ENCODE measurements at places on chromosomes 6 and 20.

DNA sequence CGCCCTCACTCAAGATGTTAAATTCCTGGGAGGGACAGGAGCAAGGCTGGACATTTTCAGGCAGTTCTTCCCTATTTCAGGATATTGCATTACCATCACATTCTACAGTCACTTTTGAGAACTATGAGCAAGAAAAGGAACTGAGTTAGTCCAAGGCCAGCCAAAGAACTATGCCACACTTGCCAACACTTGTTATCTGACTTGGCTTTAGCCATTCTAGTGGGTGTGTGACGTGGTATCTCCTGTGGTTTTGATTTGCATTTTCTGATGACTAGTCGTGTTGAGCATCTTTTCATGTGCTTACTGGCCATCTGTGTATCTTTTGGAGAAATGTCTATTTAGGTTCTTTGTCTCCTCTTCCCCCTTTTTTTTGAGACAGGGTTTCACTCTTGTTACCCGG lies 12.0 kb downstream of the XRN2 start:
- no peak for DNase-seq

DNA sequence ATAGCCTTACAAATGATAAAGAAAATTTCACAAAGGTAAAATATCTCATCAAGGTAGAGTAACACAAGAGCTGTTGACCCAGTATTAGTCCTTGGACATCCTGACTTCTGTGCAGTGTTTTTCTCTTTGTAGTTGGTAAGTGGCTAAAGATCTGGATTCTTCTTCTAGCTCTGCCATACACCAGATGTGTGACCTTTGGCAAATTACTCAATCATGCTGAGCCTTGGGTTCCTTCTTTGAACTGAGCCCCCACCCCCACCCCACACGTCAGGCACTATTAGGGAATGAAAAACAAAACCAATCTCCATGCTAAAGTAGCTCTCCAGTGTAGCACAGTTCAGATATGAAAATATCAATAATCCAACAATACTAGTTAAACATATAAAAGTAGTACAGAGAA lies 15.1 kb upstream of the TRIM39 start:
- DNase-seq = no peak

- no peak for DNase-seq
These were observed 801 bp downstream of the CCDC28A start for GRCh38 chr6:138774370-138774769.

- no peak for DNase-seq
These were observed 12.5 kb downstream of the SIRT5 start for GRCh38 chr6:13586603-13587542.

DNA sequence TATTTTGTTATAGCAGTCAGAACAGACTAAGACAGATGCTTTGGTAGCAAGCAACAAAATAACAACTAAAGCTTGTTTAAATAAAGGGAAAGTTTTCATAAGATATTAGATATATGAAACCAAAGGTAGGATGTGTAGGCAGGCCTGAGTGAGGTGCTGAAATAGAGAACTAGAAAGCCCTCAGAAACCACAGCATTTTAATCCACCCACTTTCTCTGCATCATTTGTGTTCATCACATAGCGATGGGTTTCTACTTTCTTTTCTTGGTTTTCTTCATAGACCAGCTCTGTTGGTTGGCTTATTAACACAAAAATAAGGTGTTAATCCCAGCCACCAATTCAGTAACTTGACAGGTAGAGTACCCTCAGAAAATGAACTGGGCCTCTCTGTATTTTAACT lies 58.6 kb downstream of the RPS12 start:
- DNase-seq = no peak

GRCh38 chr6:164011321-164011720 lies 596.8 kb downstream of the QKI start:
- no peak for DNase-seq

- no peak for DNase-seq
These were observed 1371.5 kb downstream of the EPHA7 start for GRCh38 chr6:92047860-92048259.

DNA sequence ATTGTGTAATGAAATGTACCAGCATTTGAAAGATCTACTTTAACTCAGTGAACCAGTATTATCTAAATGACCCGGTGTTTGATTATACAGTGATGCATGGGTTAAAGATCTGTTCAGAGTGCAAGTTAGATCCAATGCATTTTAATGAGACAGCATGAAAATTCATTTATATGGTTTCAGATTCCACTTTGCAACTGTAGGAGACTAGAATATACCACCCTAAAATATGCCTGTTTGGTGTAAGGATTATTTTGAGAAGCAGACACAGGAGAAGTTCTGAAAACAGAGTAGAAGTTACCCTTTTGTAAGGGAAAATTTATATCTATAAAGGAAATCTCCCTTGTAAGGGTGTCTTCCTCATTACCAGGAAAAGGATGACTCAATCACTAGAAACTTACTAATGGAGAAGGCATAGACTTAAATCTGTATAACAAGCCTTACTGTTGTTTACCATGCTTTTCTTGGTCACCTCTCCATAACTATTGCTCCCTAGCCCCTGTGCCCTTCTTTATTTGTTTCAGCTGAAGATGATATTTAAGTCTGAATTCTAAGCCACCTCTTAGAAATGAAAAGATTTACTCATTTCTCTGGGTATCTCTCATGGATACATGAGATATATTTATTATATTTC lies 105.4 kb downstream of the NCOA3 start:
- no peak for DNase-seq

- DNase-seq = no peak
These were observed 82.9 kb upstream of the EXOC2 start for GRCh38 chr6:775863-776262.

GRCh38 chr6:51337277-51337676 lies 518.6 kb downstream of the TFAP2B start:
- DNase-seq = no peak

DNA sequence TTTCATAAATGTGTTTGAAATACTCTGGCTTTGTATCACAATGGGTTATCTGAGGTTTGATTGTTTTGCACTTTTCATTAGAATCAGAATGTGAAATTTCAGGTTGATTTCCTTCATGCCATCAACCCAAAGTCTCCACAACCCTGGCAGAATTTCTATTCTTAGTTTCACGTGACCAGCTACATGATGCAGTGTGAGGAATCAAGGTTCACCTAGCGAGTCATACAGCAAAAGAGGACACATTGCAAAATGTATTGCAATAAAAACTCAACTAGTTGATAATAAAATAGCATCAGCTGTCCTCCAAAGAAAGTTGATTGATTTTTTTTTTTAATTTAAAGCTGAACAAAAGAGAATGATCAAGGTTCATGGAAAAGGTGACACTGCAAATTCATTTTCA lies 2.2 kb downstream of the HAO1 start:
- DNase-seq = no peak

DNA sequence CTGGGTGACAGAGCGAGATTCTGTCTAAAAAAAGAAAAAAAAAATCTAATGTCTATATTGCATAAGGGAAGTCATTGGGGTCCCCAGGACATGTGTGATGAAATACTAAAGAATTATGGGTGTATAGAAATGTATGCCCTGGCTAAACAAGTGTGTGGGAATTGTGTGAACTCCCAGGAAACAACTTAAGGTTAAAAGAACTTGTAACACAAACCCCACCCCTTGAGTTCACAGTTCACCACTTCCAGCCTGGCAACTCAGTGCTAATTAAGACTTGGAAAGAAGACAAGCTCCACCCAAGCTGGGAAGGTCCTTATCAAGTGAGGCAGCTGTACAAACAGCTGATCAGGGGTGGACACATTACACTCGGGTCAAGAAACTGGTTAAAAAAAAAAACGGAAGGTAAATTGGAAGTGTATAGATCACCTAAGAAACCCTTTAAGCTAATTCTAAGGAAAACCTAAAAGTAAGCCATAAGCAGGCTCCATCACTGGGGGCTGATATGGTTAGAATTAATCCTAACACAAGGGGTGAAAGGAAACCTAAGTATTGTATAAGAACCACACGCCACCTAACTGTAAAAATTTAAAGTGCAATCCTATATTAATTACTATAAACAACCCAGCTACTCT lies 25.2 kb downstream of the HLA-A start:
- no peak for DNase-seq
